ENCODE measurements at places on chromosomes 11 and 22. TPM values are rescaled to one million over a fixed set of nuclear protein-coding genes. Genes with fewer than 3 reads are reported as not detected.

CCDC90B gene
- total RNA-seq: 47.0 TPM

USP2 gene
- total RNA-seq: 8.5 TPM

CDC42BPG gene
- 12.3 TPM for total RNA-seq

PITPNB gene
- total RNA-seq: 83.0 TPM

MS4A3 gene
- total RNA-seq: not detected

KRTAP5-7 gene
- total RNA-seq: not detected

SGSM1 gene
- total RNA-seq: 5.4 TPM

SYT12 gene
- total RNA-seq: 3.3 TPM

VPREB1 gene
- not detected for total RNA-seq

- DNase-seq: no peak
Measured at GRCh38 chr22:36991206-36991605, 28.0 kb downstream of the TST start.

DNA sequence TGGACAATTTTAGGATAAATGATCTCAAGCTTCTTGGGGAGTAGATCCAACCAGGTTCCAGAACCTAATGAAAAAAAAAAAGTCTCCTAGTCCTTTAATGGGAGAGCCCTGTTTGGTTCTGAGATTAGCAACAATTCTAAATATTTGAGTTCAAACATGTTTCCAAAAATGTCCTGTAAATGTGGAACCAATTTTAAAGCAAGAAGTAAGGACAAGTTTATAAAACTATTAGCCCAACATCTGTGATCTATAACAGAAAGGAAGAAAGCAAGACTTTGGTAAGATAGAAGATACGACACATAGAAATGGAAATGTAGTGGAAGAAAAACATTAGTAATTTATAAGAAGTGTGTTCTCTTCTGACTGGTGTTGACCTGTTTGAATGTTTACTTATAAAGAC is 79.7 kb upstream of the SLC5A12 start:
- no peak for DNase-seq

GRCh38 chr11:128214263-128214662 is 373.1 kb downstream of the ETS1 start:
- DNase-seq: no peak

GRCh38 chr11:10304495-10305261 is at the start of gene ADM:
Gene ADM (plus strand): TSS chr11:10305073. CDS start chr11:10305701, 628 bp downstream.
- DNase-seq: peak; percentile 87

DNA sequence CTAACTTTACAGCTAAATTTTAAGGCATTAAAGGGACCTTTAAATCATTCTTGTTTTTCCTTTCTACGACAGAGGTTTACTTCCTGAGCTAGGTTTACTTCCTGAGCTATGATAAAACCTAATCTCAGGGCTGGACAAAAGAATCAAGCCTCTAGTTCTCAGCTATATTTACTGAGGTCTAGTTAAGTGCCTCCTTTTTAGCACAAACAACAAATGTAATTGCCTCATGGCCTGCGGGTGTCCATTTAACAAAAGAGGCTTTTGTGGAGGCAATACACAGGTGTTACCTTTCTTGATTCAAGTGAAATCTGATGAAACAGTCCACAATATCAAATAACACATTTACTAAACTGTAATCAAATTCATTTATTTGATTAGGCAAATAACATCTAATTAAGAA is 67.3 kb downstream of the IMMP1L start:
- DNase-seq: no peak

DNA sequence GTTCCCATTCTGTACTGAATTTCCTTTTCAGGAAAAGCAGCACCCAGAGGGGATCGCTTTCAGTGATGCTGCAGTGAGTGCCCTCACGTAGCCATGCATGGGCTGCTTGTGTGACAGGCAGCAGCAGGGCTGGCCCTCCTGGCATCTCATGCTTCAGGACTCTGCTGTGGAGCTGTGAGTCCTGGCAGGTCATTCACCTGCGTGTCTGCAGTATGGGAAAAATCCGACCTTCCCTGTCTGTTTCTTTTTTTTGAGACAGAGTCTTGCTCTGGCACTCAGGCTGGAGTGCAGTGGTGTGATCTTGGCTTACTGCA is 13.4 kb downstream of the GLB1L2 start:
- no peak for DNase-seq

GRCh38 chr11:79199729-79200354 is 241.0 kb downstream of the TENM4 start:
- DNase-seq: no peak

DNA sequence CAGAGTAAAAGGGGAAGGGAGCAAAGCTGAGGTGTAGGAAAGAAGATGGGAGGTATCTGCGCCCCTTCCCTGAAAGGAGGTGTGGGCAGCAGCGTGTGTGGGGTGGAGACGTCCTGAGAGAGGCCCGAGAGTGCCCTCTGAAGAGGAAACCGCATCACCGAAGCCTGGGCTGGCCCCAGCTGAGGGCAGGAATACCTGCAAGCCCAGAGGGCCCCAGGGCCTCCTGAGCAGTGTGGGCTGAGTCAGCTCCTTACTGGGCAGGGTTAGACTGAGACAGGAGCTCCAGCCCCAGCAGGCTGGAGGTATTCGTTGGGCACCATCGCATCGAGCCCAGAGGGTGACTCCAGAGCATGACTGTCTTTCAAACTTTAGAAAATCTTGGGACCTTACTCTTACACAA is 534.0 kb upstream of the B3GAT1 start:
- DNase-seq: no peak

DNA sequence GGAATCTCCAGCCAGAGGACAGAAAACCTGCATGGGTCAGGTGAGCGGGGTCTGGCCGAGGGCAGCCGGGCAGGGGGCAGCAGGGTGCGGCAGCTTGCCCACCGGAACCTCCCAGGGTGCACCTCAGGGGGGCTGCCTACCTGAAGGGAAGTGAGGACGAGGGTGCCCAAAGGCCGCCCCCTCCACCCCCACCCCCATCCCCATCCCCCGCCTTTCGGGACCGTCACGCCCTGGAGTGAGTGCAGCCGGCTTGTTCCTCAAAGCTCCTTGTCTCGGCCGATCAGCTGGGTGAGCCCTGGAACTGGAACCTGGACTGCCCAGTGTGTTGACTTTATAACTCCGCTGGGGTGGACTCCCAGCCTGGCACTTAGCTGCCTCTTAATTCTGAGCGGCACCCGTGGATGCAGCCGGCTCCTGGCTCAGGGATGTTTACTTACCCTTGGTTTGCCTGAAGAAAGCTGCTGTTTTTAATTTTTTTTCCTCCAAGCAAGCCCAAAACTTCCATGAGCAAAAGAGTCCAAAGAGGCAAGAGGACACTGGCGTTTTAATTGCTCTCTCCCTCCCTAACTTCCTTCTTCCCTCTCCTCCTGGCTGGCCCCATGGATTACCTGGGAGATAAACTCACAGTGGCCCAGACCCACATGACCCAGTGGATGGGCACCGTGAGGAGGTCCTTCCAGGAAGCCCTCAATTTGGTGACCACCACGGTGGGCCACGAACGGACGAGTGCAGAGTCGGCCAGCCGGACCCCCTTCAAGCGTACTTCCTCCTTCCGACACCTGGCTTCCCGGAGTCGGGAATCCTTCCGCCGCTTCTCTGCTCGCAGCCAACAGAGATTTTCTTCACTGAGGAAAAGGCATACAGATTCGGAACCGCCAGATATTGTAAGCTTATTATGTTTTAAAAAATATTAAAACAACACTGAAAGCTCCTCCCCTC is 87.8 kb upstream of the CRYBB3 start:
- DNase-seq: no peak

DNA sequence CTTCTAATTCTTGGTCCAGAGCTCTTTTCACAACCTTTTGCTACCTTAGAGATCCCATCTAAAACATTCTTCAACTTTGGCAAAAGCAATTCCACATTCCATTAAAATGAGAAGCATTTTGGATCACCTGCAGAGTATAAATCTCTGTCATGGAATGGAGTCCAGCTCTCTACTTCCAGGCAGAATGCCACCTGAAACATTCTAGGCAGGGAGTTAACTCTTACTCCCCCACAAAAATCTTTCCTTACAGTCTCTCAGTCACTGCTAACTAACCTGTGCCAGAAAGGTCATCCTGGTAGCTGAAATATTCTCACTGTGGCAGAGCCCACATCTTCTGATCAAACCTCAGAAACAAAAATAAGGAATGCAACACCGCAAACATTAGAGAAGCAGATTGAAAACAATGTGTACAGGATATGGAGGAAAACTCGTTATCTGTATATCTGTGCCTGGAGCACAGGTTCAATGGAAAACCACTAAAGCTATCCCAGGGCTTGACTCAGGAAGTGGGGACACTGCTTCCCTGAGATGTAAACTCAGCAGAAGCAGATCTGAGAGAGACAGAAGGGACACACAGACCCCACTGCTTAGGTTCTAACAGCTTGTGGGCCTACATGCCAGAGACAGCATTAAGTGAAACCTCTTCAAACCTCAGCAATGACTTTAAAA is 78.9 kb downstream of the KCNC1 start:
- DNase-seq: no peak

GRCh38 chr11:77379253-77379652 is 77.8 kb upstream of the GDPD4 start:
- DNase-seq: no peak

- DNase-seq: no peak
Measured at GRCh38 chr22:17575151-17575550, 11.9 kb downstream of the SLC25A18 start.

DNA sequence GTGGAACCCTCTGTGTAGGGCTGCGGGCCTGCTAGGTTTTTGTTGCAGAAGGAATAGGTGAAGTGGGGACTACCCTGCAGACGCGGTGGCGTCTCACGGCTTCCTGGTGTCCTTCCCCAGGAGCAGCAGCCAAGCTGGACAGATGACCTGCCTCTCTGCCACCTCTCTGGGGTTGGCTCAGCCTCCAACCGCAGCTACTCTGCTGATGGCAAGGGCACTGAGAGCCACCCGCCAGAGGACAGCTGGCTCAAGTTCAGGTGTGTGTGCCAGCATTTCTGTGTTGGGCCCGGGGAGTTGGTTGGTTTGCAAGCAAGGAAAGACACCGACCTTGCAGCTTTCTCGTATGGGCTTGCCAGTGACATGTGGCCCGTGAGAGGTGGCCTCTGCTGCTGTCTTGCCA is 15.3 kb downstream of the TAB1 start:
- DNase-seq: no peak

DNA sequence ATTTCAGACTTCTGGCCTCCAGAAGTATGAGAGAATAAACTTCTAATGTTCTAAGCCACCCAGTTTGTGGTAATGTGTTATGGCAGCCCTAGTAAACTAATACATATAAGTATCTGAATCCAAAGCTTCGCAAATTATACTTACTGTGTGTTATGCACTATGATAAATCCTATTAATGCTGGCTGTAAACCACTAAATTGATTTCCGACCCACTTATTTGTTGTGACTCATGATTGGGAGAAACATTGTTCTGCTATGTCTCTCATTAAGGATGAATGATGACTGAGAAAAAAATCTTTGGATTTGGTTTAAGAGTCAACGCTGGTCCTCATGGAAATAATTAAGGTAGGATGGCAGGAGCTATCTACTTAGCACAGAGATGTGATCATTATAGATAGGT is 62.0 kb downstream of the FZD4 start:
- no peak for DNase-seq

DNA sequence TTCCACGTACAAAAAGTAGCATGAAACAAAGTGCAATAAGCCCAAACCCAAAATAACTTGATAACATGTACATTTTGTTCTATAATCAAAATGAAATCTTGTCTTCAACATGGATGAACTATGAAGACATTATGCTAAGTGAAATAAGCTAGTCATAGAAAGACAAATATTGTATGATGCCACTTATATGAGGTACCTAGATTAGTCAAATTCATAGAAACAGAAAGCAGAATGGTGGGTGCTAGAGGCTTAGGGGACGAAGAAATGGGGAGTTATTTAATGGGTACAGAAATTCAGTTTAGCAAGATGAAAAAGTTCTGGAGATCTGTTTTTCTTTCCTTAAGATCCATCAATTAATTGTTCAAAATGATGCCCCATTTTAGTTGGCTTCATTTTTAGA is 7.5 kb downstream of the PGM2L1 start:
- DNase-seq: no peak

DNA sequence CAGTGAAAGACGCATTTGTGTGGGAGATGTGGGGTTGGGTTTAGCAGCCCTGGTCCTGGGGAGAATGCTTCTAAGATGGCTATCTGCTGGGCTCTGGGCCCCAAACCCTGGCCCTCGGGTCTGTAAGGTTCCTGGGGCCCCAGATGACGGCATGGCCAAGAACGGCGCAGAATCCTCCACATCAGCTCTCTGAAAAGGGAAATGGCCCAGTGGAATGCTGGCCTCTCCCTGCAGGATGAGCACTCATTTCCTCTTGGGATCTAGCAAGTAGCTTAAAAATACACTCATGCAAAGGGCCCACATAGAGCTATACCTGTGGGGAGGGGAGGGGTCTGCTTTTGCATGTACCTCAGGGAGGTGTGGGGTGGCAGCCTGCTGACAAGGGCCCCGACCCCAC is 37.5 kb upstream of the LINC01488 start:
- DNase-seq: no peak

- no peak for DNase-seq
Measured at GRCh38 chr22:24043958-24044357, 32.9 kb downstream of the CABIN1 start.

DNA sequence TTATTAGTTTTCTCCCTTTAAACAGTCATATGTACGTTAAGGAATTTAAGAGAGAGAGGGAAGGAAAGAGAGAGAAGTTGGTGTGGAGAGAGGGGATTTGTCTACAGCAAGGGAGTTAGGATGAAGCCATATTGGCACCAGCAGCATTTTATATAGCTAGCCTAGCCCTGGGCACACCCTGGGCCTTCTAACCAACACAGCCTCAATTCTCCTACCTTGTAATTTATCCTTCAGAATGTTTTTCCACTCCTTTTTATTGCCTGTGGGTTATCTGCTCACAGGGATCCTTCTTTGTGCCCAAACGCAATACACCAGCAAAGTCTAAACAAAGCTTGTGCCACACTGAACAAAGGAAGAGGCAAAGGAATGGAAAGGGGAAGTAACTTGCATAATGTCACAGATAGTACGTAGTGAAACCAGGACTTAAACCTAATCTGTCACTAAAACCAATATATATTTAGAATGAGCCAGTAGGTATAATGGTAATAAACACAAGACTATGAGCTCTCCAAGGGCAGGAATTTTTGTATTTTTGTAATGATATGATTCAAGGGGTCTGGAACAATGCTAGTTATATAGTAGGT is 613.8 kb upstream of the TENM4 start:
- no peak for DNase-seq

- peak; percentile 57 for DNase-seq
Measured at GRCh38 chr11:60899046-60899936, 7.1 kb downstream of the PRPF19 start.

DNA sequence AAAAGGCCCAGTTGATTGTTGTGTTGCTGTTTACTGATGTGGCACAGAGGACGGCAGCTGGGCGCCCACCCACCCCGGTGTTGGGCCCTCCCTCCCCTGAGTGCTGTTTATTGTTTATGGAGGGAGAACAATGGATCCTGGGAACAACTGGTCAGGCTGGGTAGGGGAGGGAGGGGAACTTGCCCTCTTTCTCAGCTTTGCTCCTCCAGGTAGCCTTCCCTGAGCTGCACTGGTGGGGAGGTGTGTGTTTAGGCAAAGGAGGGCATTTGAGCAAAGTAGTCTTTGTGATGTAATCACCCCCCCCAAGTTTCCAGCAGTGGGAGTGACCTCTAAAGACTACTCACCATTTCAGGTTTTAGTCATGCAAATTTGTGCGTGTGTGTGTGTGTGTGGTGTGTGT is 1035.3 kb downstream of the NTM start:
- peak; percentile 62 for DNase-seq

- DNase-seq: peak; percentile 51
Measured at GRCh38 chr11:46889689-46890475, 28.5 kb downstream of the LRP4 start.

GRCh38 chr11:29984544-29984943 is 32.3 kb downstream of the KCNA4 start:
- no peak for DNase-seq

All from H1 (cell line).